ENCODE measurements at places on chromosomes 11 and 22. TPM values are rescaled to one million over a fixed set of nuclear protein-coding genes. Genes with fewer than 3 reads are reported as not detected.

DNA sequence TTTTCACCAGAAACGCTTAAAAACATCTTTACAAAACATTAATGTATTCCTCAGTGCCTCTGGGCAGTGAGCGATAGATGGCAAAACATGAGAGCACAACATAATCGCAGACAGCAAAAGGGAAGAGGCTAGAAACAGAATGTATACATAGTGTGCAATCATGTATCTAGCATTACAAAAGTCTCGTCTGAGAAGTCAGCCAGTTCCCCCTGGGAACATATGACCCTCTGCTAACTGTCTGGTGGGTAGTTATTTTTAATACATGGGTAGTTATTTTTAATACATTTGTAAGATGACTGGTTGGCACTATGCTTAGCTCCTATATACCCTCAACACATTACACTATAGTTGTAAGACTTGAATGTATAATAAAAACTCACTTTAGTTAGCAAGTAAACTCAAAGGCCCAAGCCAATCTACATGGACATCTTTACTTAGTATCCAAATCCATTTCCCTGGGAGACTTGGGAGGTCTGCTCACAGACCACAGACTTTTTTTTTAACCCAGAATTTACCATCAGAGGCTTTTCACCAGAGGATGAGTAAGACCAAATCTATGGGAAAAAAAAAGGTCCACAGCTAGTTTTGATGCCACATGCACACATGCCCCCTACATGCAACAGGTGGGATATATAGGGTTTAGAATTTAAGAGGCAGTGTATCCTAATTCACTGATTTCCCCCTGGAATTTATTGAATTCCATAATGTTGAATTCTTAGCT, 71.7 kb downstream of the AMBRA1 start:
- no peak for DNase-seq

The UVRAG gene
- 16.8 TPM for total RNA-seq

- no peak for DNase-seq
Observed at GRCh38 chr11:47916361-47916841, 64.0 kb upstream of the PTPRJ start.

DNA sequence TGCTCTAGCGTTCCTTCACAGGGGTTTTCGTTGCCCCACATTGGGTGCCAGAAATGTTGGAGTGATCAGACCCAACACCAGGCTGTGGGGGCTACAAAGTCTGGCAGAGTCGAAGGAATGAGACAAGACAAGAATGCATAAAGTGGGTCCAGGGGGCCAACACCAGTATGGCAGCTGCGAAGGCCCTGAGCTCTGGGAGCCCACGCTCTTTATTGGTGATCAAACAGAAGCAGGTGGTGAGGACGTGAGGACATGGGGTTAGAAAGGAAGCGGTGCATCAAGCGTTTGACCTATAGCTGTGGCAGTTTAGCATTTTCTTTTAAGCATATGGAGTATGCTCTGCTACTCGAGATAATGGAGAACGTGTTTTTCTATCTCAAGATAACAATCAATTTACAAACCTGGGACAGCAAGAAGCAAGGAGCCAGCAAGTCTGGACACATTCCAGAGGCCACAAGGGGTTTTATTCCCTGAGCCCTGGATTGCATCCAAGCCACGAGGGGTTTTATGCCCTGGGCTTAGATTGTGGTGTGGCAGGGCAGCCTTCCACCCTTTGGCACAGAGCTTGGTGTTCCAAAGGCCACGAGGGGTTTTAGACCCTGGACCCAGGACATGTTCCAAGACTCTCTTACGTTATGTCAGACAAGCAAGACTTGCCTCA, 3.9 kb upstream of the DNAJB13 start:
- DNase-seq, result no peak

The FCHSD2 gene
- total RNA-seq, result 22.6 TPM

GRCh38 chr11:2794046-2794967, 91.3 kb downstream of the CDKN1C start:
- no peak for DNase-seq

The GLYAT gene
- total RNA-seq, result not detected

- no peak for DNase-seq
Observed at GRCh38 chr11:129578006-129578405, 202.4 kb downstream of the BARX2 start.

- DNase-seq, result peak; percentile 2
Observed at GRCh38 chr11:90134478-90135003, at the start of gene NAALAD2. NAALAD2 (plus strand) TSS chr11:90134663; CDS start chr11:90134759, 96 bp downstream.

The NCR3LG1 gene
- total RNA-seq, result 5.0 TPM

The CARD18 gene
- total RNA-seq, result not detected

DNA sequence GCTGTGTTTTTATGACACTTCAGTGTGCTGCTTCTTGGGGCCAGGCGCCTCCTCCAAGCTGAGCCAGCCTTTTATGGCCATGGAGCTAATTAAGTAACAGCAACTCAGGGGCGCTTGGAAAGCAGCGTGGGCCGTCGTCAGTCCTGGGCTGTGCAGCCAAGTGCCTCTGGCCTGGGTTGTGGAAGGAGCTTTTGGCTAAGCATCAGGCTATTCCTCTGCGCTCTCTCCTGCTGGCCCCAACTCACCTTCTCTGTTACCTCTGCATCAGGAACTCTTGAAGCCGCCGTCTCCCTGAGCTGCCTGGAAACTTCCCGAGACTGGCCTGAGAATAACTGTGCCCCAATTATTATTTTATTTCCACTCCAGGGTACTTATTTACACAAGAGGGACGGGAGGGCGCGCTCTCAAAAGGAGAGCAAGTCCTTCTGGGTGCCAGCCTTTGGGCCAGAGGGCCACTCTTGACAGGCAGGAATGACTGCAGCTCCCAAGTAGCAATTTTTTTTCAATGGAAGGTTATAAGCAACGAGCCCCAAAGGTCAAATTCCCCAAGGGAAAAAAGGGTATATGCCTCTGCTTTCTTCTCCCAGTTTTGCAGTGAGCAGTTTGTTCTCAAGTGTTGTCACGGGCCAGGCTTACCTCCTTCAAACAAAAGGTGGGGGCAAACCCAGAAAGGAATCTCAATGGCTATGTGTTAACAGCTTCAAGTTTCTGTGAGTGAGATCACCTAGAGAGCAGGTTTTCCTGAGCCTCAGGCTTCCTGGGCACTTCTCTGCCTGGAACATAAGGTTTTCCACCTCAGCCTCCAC, 38.5 kb upstream of the NAV2 start:
- no peak for DNase-seq

The LRRN4CL gene
- total RNA-seq, result 0.16 TPM

The MS4A3 gene
- not detected for total RNA-seq

DNA sequence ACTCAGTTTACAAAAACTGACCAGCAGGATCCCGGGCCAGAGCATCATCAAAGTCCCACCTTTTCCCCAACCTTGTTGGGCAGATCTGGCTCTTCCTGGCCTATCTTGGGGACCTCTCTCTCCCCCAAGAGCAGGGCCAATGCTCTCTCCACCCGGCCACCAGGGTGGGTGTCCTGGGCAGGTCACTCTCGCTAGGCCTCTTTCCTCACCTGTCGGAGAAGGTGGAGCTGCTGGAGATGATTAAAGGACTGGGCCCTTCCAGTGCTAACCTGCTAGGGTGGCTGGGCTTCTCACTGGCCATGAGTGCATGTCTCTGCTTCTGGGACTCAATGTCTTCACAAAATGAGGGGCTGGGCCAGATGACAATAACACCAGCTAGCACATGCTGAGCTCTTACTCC, 2.9 kb upstream of the CAPN5 start:
- no peak for DNase-seq

GRCh38 chr22:25759825-25760231, 17.8 kb downstream of the MYO18B start:
- no peak for DNase-seq

GRCh38 chr11:76230392-76230791, 24.1 kb upstream of the WNT11 start:
- DNase-seq, result no peak

All from activated naive CD8-positive, alpha-beta T cell treated with anti-CD3 and anti-CD28 coated beads for 36 hours (primary cell).